ENCODE measurements at places on chromosomes 12 and 14.

DNA sequence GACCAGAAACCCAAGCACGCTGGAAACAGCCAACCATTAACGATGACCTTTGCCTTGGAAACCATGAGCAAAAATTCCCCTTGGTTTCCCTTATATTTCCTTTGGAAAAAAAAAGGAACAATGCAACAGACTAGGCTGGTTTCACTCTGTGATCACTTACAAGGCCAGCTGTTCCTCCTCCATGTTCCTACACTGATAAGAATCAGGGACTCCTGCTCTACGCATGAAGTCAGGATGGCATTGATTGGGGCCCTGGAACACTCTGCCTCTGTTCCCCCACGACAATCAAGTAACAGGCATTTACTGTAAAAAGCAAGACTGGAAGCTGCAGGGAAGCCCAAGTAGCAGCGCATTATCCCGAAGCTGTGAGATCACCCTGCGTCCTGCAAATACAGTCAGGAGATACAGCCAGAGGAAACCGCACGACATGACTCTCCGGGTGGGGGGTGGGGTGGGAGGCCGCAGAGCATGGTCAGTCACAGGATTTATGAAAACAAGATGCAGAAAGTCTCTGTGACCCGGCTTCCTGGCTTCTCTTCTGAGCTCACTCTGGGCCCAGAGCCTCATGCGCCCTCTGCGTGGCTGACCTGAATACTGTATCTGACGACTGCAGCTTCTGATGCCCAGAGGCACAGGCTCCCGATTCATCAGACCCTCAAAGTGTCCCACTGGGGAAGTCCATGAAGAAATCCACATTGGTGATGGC, 31.1 kb downstream of the SSH1 start:
- DNase-seq = no peak

DNA sequence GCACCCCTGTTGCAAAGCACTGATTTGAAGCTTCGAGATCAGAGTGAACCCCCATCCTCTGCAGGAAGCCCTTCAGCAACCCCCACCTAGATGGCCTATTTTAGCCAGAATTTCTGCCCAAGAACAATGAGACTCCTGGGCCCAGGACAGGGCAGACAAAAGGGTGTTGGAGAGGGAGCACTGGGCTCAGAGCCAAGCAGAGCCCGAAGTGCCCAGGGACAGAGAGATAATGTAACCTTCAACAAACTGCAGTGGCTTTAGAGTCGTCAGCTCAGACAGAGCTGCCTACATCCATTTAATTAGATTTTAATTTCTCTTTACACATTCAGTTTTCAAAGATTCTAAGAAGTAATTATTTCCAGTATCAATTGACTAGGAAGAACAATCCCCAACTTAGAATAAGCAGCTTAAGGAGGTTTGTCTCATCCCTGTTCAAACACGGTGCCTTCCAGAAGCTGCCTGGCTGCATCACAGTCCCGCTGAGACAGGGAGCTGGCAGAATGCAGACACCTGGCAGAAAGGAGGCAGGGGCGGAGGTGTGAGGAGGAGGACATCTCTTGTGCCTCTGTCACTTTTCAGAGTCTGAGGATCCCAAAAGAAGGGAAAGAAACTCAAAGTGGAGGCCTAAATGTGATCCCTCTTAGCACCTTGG, 504.9 kb upstream of the CCDC196 start:
- no peak for DNase-seq

- no peak for DNase-seq
These were observed 68.3 kb downstream of the FOXN3 start for GRCh38 chr14:89348722-89349121.

GRCh38 chr12:131723532-131723931, 12.6 kb downstream of the SFSWAP start:
- DNase-seq = no peak

GRCh38 chr12:95528431-95528830, 22.8 kb downstream of the USP44 start:
- no peak for DNase-seq

GRCh38 chr12:2332947-2333346, 280.2 kb downstream of the CACNA1C start:
- DNase-seq = no peak

DNA sequence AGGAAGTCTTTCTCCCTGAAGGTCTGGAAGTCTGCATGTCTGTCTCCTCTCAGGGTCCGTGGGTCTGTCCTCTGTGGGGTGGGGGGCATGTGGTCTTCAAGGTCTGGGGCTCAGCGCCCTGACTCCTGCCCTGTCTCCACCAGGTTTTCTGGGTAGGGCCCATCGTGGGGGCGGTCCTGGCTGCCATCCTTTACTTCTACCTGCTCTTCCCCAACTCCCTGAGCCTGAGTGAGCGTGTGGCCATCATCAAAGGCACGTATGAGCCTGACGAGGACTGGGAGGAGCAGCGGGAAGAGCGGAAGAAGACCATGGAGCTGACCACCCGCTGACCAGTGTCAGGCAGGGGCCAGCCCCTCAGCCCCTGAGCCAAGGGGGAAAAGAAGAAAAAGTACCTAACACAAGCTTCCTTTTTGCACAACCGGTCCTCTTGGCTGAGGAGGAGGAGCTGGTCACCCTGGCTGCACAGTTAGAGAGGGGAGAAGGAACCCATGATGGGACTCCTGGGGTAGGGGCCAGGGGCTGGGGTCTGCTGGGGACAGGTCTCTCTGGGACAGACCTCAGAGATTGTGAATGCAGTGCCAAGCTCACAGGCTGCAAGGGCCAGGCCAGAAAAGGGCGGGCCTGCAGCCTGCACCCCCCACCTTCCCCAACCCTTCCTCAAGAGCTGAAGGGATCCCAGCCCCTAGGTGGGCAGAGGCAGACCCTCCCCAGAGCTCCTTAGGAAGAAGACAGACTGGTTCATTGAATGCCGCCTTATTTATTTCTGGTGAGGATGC, 3.4 kb downstream of the AQP5 start:
- DNase-seq = no peak

DNA sequence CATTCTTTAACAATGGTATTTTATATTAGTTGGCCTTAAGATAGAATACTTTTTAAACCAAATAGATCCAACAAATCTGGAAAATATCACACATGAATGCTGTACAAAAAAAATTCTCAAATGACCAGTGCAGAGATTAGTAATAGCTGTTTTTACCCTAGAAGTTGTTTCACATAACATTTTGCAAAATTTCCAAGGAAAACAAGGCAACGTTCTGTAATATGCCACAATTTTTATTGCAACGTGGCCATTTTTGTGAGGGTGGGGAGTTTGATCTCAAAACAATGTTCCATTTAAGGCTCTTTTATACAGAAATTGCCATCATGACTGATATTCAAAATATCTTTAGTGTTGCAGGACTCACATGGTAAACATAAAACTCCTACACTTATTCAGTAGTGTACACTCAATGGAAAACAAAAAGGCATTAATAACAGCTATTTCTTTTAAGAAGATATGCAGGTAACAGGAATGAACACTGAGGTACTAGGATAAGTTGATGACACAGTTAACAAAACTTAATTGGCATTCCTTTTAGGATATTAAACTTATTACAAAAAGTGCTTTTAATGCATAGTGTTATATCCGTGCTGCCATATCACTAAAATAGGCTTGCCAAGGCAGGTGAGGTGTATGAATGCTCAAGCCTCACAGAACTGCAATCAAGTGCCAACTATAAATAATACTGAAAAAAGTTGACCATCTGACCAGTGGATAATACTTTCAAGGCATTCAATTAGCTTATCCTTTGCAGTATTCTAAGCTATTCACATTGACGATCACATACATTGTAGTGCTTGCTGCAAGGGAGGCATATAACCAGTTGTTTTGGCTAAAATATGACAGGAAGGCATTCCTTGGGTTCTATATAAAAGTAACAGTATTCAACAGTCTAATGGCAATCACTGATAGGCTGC, 2.3 kb downstream of the CFL2 start:
- no peak for DNase-seq

GRCh38 chr14:66473223-66473622, 12.9 kb upstream of the CCDC196 start:
- no peak for DNase-seq

DNA sequence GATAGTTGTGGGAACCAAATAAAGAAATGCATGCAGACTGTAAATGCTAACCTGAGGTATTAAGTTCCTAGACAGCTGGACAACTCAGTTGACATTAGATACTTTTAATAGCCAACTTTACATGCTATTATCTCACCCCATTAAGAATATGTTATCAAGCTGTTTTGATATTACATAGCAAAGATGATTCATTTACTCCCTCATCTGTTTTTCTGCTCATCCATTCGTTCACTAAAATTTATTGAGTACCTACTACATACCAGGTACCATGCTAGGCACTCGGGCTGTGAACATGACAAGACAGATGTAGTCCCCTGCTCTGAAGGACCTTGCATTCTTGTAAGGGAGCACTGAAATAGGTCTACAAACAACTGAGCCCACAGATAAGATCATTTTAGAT, 192.4 kb downstream of the DACT1 start:
- DNase-seq = no peak

GRCh38 chr12:112035219-112035785, 22.1 kb downstream of the ERP29 start:
- DNase-seq = no peak

GRCh38 chr12:16884056-16884455, 278.1 kb upstream of the LMO3 start:
- DNase-seq = no peak

- DNase-seq = no peak
These were observed 13.0 kb upstream of the ITPR2 start for GRCh38 chr12:26845984-26846383.

GRCh38 chr14:59772233-59772632, 98.3 kb downstream of the RTN1 start:
- DNase-seq = no peak

DNA sequence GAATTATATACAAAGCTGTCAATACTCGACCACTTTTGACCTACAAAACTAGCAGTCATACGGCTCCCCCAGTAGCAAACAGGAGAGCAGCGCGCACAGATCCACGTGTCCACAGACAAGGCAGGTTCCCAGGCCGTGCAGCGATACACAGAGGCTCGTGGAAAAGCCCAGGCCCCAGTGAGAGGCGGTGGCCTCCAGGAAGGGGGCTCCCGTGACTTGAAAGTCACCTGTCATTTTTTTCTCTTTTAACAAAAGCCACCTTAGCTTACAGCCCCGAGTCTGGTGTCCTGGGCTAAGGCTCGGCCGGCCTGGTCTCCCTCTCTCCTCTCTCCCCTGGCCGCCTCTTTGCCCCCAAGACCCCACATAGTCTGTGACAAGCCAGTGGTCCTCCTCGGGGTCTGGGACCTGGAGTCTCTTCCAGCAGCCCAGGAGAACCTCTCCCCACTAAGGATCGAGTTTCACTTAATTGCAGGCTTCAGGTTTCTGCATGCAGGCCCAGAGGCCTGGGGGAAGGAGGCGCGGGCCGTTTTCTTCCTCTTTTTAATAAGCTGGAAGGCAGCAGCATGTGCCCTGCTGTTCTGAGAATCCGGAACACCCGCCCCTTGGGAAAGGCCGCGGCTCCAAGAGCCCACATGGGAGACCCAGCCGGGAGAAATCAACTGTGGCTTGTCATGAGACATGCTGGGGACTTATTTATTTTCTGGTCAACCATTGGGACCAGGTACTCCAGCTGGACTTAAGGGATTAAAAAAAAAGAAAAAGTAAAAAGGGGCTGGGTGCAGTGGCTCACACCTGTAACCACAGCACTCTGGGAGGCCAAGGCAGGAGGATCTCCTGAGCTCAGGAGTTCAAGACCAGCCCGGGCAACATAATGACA, 15.9 kb downstream of the NCOR2 start:
- DNase-seq = no peak

- no peak for DNase-seq
These were observed 385.0 kb downstream of the BCL11B start for GRCh38 chr14:98886982-98887381.

DNA sequence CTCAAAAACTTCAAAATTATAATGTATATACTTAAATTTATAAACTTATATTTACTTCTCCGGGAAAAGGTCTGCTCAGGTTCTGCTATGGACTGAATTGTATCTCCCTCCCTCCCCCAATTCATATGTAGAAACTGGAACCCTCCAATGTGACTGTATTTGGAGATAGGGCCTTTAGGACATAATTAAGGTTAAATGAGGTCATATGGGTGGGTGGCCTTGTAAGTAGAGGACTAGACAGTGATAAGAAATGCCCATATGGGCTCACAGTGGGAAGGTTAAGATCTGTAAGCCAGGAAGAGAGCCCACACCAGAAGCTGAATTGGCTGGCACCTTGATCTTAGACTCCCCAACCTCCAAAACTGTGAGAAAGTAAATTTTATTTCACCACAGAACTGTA, 84.5 kb downstream of the TAOK3 start:
- DNase-seq = no peak

GRCh38 chr14:102819747-102820330, 42.6 kb downstream of the TRAF3 start:
- no peak for DNase-seq

GRCh38 chr12:8947737-8948136, 1.7 kb downstream of the M6PR start:
- no peak for DNase-seq

- no peak for DNase-seq
These were observed 9.0 kb upstream of the YLPM1 start for GRCh38 chr14:74754157-74754556.

DNA sequence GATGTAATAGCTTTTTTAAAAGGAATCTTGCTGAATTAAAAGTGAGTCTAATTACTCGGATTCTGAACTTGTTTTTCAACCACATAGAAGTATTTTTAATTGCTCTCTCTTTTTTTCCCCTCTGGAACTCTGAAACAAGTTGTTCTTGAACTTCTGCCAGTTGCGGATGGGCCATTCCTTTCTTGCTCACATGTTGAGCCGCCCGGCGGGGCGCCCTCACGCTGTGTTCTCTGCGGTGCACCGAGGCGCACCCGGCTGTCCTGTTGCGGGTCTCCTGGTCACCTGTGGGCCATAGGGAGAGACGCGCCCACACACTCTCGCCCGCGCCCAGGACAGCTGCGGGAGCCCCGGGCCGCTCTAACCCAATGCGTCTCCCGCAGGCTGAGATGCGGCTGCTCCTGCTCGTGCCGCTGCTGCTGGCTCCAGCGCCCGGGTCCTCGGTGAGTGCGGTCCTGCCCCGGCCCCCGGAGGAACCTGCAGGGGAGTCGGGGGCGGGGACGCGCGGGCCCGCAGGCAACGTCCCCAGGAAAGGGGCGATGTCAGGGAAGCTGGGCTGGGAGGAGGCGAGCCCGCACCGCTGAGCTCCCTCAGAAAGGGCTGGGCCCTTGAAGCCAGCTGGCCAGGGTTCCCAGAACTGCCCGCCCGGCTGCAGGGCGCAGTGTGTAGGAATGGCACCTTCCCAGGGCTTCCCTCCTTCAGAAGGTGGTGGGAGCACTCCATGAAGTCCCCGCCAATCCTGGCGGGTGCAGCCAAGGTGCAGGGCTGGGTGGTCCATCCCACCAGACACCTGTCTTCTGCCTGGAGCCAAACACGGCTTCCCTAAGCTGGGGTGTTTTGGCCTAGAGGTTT, 2.3 kb downstream of the PAPLN start:
- no peak for DNase-seq

GRCh38 chr12:77965790-77966189, 135.1 kb downstream of the NAV3 start:
- no peak for DNase-seq
